ENCODE measurements at places on chromosomes 7 and 10. TPM values are rescaled to one million over a fixed set of nuclear protein-coding genes. Genes with fewer than 3 reads are reported as not detected.

DNA sequence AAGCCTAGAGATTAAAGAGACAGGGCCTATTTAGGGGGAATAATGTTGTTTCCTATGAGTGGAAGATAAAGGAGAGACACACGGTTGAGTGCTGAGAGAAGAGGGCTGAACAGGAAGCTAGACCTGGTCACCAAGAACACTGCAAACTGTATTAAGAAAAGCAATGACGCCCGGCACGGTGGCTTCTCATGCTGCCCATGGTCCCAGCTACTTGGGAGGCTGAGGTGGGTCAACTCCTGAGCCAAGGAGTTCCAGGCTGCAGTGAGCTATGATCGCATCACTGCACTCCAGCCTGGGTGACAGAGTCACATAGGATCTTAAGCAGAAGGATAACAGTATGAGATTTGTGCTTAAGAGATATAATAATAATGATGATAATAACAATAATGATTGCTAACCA lies 19.7 kb upstream of the OTUD1 start:
- H3K27ac ChIP-seq, result no peak overlapping the region
- no peak overlapping the region for H3K4me3 ChIP-seq
- peaks cover 3% of the 10 kb centered on the region for H3K27me3 ChIP-seq
- peaks cover 11% of the 10 kb centered on the region for H3K4me1 ChIP-seq
- no peaks in the 10 kb centered on the region for H3K36me3 ChIP-seq

GRCh38 chr7:244974-245373 lies 45.0 kb upstream of the FOXL3 start:
- no peak overlapping the region for H3K4me3 ChIP-seq
- no peak for DNase-seq
- no peaks in the 10 kb centered on the region for H3K27me3 ChIP-seq
- H3K36me3 ChIP-seq, result peaks cover 8% of the 10 kb centered on the region
- H3K27ac ChIP-seq, result peak overlapping the region; percentile 77
- H3K4me1 ChIP-seq, result no peaks in the 10 kb centered on the region

Gene SLC13A4
- total RNA-seq, result 0.22 TPM

DNA sequence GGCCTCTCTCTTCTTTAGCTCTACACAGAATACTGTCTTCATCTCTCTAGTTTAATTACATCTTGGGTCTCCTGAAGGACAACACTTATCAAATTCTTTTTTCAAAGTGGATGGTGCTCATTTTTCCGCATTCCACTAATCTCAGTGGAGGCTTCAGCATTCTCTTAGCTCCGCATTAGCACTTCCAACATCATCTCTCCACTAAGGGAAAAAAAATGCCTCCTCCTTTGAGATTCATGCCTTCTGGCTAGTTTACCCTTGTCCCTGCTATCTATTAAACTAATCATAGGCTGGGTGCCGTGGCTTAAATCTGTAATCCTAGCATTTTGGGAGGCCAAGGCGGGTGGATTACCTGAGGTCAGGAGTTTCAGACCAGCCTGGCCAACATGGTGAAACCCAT lies 9.2 kb downstream of the PPP3CB start:
- DNase-seq, result no peak
- no peaks in the 10 kb centered on the region for H3K27me3 ChIP-seq
- peaks cover 15% of the 10 kb centered on the region for H3K36me3 ChIP-seq
- H3K4me1 ChIP-seq, result peaks cover 4% of the 10 kb centered on the region
- no peak overlapping the region for H3K27ac ChIP-seq
- no peak overlapping the region for H3K4me3 ChIP-seq

GRCh38 chr10:125795128-125795527 lies 19.5 kb upstream of the MMP21 start:
- H3K4me3 ChIP-seq, result no peak overlapping the region
- H3K27ac ChIP-seq, result no peak overlapping the region
- peaks cover 5% of the 10 kb centered on the region for H3K4me1 ChIP-seq
- H3K27me3 ChIP-seq, result no peaks in the 10 kb centered on the region
- peaks cover 17% of the 10 kb centered on the region for H3K36me3 ChIP-seq
- DNase-seq, result no peak

- no peak overlapping the region for H3K4me3 ChIP-seq
- no peaks in the 10 kb centered on the region for H3K4me1 ChIP-seq
- H3K36me3 ChIP-seq, result no peaks in the 10 kb centered on the region
Observed at GRCh38 chr7:1548944-1549343, 7.1 kb downstream of the TMEM184A start.

GRCh38 chr7:35869810-35870209 lies 69.0 kb downstream of the SEPTIN7 start:
- peaks cover 7% of the 10 kb centered on the region for H3K36me3 ChIP-seq
- H3K4me1 ChIP-seq, result peaks cover 14% of the 10 kb centered on the region
- H3K4me3 ChIP-seq, result no peak overlapping the region
- H3K27ac ChIP-seq, result no peak overlapping the region

- DNase-seq, result no peak
- no peaks in the 10 kb centered on the region for H3K4me1 ChIP-seq
- H3K36me3 ChIP-seq, result no peaks in the 10 kb centered on the region
- H3K27ac ChIP-seq, result no peak overlapping the region
Observed at GRCh38 chr10:127496035-127496434, 53.1 kb upstream of the NPS start.

DNA sequence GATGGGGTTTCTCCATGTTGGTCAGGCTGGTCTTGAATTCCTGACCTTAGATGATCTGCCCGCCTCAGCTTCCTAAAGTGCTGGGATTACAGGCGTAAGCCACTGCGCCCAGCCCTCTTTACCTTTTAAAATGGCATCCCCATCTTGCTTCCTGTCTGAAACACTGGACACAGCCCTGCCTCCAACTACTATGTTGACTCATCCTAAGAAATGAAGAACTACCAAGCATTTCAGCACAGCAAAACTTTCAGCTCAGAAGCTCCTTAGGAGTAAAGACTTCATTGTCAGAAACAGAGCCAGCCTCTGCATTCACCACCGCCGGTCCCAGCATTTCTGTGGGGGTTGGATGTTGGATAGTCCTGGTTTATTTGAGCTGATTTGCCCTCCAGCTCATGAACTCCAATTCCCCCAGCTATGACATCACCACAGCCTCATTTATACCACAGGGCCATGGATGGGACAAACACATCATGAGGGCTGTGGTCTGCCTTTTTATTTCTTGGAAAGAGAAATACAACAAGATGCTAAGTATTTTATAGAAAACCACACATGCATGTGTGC lies 123.5 kb downstream of the ADCY1 start:
- no peak for DNase-seq
- H3K27me3 ChIP-seq, result no peaks in the 10 kb centered on the region
- H3K4me3 ChIP-seq, result no peak overlapping the region
- H3K27ac ChIP-seq, result no peak overlapping the region
